Neural crest cell (in vitro differentiated cells): ENCODE measurements at places on chromosomes 5 and 9.

GRCh38 chr5:169810524-169810923, 169.8 kb downstream of the INSYN2B start:
- no peak for DNase-seq

GRCh38 chr5:87649455-87649854, 236.7 kb upstream of the CCNH start:
- DNase-seq = no peak

GRCh38 chr5:71865665-71866320, 146.7 kb downstream of the CARTPT start:
- DNase-seq = no peak

DNA sequence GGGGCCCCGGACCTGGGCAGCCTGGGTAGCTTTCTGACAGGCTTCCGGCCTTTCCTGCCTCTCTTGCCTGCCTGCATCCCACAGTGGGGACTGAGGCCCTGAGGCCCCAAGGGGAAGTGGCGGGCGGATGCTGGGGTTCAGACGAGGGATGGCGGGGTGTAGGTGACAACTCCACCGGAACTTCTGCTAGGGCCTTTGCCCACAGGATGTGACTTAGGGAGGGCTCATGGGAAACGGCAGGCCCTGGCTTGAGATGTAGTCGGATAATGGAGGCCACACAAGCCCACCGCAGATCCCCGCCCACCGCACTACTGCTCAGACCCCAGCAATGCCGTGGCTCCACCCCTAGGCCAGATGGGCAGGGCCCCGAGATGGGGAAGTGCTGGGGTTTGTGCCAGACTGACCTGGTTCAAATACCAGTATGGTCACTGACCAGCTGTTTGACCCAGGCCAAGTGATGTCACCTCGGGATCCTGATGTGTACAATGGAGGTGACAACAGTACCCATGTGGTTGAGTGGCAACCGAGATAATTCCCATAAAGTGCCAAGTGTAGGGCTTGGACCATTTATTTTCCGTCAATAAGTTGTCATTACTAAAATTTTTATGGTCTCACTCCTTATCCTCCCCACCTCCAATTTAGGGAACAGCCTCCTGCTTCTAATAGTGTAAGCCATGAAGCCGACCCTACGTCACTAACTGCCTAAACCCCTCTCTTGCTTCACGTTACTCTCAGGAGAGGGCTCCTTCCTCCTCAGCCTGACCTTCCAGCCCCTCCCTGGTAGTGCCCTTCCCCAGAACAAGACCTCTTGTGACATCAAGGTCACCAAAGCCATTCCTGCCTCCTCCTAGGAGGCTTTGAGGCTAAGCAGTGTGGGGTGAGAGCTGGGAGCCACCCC, 2.5 kb upstream of the CDK9 start:
- DNase-seq = no peak

GRCh38 chr9:137711678-137712105, 92.9 kb downstream of the EHMT1 start:
- no peak for DNase-seq

DNA sequence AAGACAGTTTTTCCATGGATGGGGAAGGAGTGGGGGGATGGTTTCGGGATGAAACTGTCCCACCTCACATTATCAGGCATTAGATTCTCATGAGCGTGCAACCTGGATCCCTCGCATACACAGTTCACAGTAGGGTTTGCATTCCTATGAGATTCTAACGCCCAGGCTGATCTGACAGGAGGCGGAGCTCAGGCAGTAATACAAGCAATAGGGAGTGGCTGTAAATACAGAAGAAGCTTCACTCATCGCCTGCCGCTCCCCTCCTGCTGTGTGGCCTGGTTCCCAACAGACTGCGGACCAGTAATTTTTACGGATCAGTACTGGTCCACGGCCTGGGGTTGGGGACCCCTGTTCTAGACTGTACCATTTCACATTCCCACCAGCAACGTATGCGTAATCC, 68.3 kb upstream of the OTULINL start:
- DNase-seq = no peak

GRCh38 chr5:116881921-116882531, 307.4 kb upstream of the SEMA6A start:
- DNase-seq = no peak

- DNase-seq = no peak
These were observed 151.7 kb upstream of the SMIM23 start for GRCh38 chr5:171633776-171634470.

DNA sequence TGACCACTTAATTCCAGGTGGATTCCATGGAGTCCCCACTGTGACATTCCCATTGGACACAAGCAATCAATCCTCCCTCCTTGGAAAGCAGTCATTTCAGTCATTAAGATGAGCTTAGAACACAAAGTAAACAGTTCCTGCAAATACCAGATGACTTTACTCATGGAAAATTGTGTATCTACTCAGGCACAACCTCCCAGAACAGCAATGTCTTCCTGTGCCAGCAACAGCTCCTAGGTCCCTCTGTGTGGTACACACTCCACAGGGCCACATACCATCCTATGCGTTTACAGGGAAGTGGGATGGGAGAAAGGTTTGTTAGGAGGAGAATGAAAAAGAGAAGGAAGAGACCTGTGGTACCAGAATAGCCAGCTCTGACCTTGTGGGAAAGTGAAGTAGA, 53.7 kb downstream of the MTMR12 start:
- DNase-seq = no peak

DNA sequence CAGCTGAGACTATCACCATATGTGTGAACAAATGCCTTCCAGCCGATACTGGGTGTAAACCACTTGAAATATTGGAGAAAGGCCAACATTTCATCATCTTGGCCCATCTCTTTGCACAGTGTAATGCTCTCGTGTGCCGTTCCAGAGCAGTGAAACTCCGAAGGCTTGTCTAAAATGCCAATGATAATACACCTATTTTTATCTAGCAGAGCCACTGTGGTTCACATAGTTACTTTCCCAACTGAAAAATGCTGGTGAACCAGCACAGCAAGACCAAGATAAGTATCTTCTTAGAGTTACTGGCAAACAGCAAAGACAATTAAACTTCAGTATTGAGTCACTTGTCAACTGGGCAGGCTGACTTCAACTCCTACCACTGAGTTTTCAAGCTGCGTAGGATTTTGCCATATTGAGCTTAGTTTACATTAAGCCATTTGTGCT, 379.9 kb upstream of the ACTBL2 start:
- DNase-seq = no peak

GRCh38 chr9:112366591-112366990, 13.3 kb upstream of the HSDL2 start:
- DNase-seq = no peak
